ENCODE measurements at places on chromosomes 5 and 9.

DNA sequence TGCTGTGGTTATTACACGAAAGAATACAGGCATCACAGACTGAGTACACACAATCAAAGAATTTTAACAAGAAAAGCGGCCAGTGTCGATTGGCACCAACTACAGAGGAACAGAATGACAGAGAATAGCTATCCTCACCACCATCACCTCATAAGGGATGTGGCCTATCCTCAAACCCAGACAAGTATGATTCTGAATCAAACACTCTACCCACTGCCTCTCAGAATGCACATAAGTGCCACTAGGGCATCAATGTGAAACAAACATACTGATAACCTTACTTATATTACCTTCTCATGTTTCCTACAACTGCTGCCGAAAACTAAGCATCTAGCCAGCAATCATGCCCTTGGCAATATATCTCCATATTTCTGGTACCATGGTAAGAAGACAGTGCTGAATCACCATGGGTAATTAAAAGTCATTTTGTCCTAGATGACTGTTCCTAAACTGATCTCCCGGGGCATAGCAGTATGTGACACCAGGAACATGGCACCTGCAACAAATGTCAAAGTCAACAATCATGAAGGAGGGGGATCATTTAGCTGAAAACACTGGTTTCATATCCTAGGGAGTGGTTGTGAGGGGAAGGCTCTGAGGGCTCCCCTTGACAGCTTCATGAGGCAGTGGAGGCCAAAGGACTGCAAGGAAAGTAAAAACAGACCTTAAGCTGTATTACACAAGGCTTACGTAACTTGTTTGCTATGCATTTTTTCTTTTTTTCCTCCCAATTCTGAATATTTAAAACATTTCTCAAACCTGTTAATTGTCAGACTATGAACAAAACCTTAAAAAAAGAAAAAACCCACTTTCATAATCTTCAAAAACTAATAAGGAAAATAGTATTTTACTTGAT is 88.3 kb downstream of the LHFPL2 start:
- DNase-seq: no peak

- no peak for DNase-seq
Measured at GRCh38 chr5:61569353-61569752, 237.3 kb downstream of the ZSWIM6 start.

DNA sequence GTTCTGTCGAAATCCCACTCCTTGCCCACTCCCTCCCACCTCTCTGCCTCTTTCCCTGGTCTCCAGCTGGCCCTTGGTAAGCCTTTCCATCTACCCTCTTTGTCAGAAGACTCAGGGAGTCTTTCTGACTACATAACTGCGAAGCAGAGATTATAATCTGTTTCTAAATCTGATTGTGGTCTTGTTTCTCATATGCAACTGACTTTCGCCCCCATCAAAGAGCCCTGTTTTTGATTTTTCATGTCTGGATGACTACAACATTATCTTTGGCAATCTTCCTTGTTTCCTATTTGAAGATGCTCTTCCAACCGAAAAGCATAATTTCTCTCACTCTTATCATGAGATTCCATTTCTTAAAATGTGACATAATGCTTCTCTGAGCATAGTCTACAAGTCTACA is 218.2 kb upstream of the ADAMTSL1 start:
- DNase-seq: no peak

DNA sequence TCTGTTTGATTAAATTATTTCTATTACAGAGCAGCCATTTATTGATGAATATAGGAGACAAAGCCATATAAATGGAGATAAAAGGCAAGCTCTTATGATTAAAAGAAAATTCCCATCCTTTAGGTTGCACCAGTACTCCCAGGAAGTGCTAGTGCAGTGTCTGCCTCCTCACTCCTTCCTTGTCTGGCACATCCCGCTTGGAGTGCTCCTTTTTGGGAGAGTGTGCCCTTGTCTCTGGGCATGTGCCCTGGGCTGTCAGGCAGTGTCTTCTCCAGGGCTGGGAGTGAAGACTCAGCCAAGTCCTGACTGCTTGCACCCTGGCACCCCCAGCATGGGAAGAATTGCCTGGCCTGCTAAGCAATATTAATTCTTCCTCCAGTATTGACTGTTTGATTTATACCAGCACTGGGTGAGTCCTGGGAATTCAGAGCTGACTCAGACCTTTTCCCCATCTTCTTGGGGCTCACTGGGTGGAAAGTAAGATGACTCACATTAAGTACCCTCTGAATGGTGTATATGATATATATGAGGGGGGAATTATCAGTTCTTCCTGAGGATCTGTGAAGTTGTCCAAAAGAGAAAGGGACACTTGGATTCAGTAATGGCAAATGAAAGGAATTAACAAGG is 62.1 kb downstream of the ZSWIM6 start:
- no peak for DNase-seq

- no peak for DNase-seq
Measured at GRCh38 chr5:163898873-163899272, 393.5 kb downstream of the MAT2B start.

GRCh38 chr5:160260006-160260775 is 30.9 kb downstream of the FABP6 start:
- no peak for DNase-seq

GRCh38 chr9:123695386-123695785 is 234.5 kb downstream of the DENND1A start:
- DNase-seq: no peak

GRCh38 chr5:175021841-175022625 is 297.7 kb downstream of the MSX2 start:
- no peak for DNase-seq

GRCh38 chr5:81417052-81417451 is 23.1 kb upstream of the ACOT12 start:
- DNase-seq: no peak

- no peak for DNase-seq
Measured at GRCh38 chr9:84860249-84861115, 191.0 kb downstream of the NTRK2 start.

DNA sequence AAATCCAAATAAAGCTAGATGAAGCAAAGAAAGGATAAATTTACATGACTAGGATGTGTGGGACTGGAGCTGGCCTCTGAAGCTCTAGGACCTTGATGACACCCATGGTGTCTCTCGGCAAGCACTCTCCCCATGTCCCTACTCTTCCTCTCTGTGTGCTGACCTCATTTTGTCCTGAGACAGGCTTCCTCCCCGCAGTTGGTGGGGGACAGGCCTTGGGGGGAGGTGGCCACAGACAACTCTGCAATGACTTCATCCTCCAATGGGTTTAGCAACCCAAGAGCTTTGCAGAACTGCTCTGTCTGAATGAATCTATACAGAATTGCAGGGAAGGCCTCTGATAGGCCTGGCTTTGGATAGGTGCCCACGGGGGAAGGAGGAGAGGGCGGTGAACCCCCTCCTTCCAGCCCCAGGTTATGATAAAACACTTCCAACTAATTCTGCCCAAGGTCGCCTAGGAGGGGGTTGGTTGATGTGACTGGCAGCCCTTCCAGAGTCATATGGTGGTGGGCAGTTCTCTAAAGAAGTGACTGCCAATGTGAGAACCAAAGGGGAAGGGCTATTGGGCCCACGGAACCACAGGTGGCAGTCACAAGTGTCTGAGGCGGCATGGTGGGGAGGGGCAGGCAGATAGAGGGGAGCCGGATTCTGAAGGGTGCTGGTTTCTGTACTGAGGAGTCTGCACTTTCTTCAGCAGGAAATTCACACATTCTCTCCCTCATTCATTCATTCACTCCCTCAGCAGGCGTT is 6.0 kb downstream of the SLC6A7 start:
- peak; percentile 79 for DNase-seq

GRCh38 chr9:87619346-87619745 is 106.6 kb upstream of the CTSL start:
- DNase-seq: no peak

DNA sequence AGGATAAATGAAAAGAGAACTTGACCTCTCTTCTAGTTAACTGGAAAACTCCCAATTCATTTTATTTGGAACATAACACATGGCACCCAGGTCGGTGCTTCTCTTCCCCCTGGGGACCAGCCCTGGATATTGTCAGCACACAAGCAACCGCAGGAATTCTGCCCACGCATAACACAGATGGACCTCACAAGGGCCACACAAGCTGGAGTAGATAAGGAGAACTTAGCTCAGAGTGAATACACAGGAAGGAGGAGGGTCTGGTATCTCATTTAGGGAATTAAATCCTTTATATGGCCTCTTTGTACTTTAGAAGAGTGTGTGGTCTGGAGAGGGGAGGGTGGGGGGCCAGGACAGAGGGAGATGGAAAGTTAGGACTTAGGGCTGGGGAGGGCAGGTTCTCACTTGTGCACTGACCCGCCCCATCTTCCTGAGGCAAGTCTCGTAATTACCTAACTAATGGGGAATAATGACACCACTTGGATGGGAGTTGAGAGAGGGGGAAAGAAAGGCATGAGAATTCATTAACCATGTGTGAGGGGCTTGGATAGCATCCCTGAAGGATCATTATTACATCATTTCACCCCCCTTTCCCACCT is 341.2 kb upstream of the WWC1 start:
- DNase-seq: no peak

- DNase-seq: no peak
Measured at GRCh38 chr9:73743826-73744225, 592.2 kb downstream of the ANXA1 start.

DNA sequence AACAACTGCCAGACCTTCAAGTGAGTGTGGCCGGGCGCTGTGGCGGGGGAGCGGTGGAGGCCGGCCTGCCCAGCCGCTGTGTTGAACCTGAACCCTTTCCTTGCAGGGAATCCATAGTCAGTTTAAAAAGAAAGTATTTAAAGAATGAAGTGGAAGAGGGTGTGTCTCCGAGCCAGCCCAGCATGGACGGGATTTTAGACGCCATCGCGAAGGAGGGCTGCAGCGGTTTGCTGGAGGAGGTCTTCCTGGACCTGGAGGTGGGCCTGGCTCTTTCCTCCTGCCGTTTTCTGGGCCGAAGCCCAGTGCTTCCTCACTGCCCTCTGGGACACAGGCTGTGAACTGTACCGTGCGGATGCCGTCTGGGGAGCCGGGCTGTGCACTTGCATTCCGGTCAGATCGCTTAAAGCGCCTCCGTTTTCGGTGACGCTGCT is 19.1 kb downstream of the EXOC3 start:
- DNase-seq: no peak

GRCh38 chr5:139512786-139513390 is 30.3 kb upstream of the STING1 start:
- peak; percentile 19 for DNase-seq

DNA sequence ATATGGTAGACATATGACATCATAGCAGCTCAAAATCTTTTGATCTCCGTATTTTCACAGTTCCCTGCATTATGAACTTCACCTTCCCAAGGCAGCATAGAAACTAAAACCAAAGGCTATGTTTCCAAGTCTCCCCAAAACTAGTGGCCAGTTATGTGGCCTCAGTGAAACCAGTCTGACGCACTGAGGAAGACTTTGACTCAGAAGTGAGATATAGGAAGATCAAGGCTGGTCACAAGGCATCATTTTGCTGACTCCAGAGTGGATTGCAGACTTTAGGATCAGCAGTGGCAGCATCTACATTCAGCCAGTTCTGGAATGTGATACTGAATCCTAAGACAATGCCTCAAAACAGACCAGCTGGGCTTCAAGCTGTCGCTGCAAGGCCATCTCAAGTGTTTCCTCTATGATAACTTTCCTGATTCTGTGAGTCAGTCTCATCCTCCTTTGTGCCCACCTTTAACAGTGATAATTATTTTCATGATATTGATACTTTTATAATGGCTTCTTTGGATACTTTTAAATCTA is 34.4 kb upstream of the ELL2 start:
- no peak for DNase-seq

DNA sequence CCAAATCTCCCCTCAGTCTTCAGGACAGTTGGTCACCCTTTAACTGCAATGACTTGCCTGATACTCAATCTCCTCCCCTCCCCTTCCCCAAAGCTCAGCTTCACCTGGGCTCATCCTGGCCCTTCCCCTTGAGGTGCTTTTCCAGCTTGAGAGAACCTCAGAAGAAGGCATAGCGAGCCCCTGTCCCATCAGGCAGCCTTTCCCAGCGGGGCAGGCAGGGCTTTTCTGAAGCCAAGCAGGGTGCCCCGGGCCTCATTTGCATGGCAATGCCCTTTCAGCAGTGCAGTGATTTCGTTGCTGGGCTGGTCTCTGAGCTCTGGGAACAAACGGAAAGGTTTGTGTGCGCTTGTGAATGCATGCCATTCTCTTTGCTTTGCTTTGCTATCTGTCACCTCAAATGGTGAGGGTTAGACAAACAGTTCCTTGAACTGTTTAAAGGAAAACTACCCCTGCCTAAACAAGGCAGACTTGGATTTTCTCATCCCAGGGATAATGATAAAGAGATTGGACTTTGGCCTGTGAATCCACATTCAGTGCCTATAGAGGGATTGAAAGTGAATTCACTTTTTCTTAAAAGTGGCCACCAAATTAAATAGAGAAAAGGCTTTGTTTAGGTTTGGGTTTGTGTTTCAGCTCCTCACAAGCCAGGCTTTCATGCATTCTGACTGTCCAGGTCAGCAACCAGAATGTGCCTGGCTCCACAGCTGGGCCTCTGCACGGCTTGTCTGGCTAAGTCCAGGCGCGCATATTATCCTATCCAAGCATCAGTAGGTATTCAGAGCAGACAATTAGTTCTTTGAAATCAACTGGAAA is 165.3 kb downstream of the ZNF608 start:
- DNase-seq: no peak

DNA sequence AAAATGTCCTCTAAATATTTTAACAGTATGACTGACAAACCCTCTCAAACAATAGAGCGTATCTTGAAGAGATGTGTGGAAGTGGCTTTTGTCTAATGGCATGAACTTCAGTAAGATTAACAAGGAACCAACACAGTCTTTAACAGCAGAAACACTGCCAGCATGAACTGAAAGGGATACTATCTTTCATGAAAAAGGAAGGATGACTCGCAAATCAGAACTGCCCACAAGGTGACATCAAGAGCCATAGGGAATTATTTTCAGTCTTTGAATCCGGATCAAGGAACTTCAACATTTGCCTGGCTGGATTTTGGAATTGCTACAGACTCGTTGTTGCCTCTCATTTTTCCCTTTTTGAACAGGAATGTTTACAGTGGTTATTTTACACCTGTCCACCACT is 5.1 kb upstream of the HEXB start:
- peak; percentile 37 for DNase-seq

- no peak for DNase-seq
Measured at GRCh38 chr9:116497095-116497890, 189.8 kb upstream of the TRIM32 start.

GRCh38 chr9:4082948-4083347 is 216.9 kb downstream of the GLIS3 start:
- DNase-seq: no peak

GRCh38 chr5:159478950-159479349 is 148.7 kb upstream of the IL12B start:
- DNase-seq: no peak

DNA sequence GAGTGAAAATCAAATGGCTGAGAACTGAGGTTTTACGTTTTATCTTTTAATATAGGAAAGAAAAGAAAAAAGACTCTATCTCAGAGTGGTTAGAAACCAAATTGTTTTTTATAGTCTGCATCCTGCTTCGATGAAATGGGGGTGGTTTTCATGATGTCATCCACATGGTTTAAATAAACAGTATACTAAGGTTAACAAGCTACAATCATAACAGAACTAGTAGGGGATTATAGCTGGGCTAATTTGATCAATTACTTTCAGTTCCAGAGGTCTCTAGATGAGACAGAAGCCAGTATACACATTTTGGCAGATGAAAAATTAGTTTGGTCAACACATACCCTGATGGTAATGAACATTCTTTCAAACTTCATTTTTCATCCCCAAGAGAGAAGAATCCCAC is 106.3 kb upstream of the SNX2 start:
- no peak for DNase-seq
